ENCODE measurements at places on chromosomes 2 and 18. TPM values are rescaled to one million over a fixed set of nuclear protein-coding genes. Genes with fewer than 3 reads are reported as not detected.

MALL gene
- 42.1 TPM for total RNA-seq

DNA sequence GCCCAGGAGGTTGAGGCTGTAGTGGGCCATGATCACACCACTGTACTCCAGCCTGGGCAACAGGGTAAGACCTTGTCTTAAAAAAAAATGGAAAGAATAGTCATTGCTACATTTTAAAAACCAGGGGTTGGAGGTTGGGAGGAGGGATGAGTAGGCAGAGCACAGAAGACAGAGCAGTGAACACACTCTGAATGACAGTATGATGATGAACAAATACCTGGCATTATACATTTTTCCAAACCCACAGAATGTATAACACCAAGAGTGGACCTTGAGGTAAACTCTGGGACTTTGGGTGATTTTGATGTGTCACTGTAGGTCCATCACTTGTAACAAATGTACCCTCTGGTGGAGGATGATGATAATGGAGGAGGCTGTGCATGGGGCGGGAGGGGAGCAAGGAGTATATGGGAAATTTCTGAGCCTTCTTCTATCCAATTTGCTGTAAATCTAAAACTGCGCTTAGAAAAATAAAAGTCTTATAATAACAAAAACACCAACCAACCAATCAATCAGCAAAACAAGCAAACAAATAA is 111.4 kb upstream of the PGAP1 start:
- peaks cover 9% of the 10 kb centered on the region for H3K4me1 ChIP-seq
- peak; percentile 28 for DNase-seq
- no peaks in the 10 kb centered on the region for H3K27me3 ChIP-seq
- no peak overlapping the region for H3K4me3 ChIP-seq

DSG1 gene
- total RNA-seq = not detected

CYS1 gene
- total RNA-seq = 7.1 TPM

SP140 gene
- not detected for total RNA-seq

SLC9A4 gene
- total RNA-seq = not detected

GRCh38 chr2:197705912-197706838 is 1.0 kb downstream of the MARS2 start:
- H3K4me1 ChIP-seq = peaks cover 25% of the 10 kb centered on the region
- peak overlapping the region; percentile 96 for H3K4me3 ChIP-seq
- H3K36me3 ChIP-seq = no peaks in the 10 kb centered on the region
- no peaks in the 10 kb centered on the region for H3K27me3 ChIP-seq
- peak overlapping the region; percentile 50 for H3K27ac ChIP-seq
- peak; percentile 59 for DNase-seq

UGT1A7 gene
- not detected for total RNA-seq

GRCh38 chr2:143501106-143501676 is 372.0 kb downstream of the ARHGAP15 start:
- no peak overlapping the region for H3K4me3 ChIP-seq
- no peak overlapping the region for H3K27ac ChIP-seq
- no peaks in the 10 kb centered on the region for H3K27me3 ChIP-seq
- no peaks in the 10 kb centered on the region for H3K4me1 ChIP-seq
- DNase-seq = no peak

DNA sequence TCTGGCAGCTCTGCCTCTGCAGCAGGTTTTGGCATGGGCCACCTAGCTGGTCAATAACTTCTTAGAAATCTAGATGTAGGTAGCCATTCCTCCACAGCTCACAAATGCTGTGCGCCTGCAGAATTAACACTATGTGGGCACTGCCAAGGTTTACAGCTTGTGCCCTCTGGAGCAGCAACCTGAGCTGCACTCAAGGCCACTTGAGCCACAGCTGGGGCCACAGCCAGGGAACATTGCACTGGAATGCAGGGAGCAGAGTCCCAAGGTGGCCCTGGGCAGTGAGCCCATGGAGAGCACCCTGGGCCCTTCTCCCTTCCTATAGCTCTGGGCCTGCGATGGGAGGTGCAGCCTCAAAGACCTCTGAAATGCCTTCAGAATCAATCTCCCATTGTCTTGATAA is 365.3 kb downstream of the SATB2 start:
- no peak overlapping the region for H3K27ac ChIP-seq
- no peak for DNase-seq
- H3K4me1 ChIP-seq = 0 out of 2 replicates have a peak, but pooled peaks cover 4% of the 10 kb centered on the region
- no peaks in the 10 kb centered on the region for H3K27me3 ChIP-seq
- no peaks in the 10 kb centered on the region for H3K36me3 ChIP-seq

- no peaks in the 10 kb centered on the region for H3K4me1 ChIP-seq
- H3K27me3 ChIP-seq = peaks cover 27% of the 10 kb centered on the region
- DNase-seq = no peak
Observed at GRCh38 chr2:112939425-112939824, 28.5 kb downstream of the IL37 start.

All from GM23248 (cell line).